Spleen (tissue), 13 donors: ENCODE measurements at places on chromosomes 7 and 10.

DNA sequence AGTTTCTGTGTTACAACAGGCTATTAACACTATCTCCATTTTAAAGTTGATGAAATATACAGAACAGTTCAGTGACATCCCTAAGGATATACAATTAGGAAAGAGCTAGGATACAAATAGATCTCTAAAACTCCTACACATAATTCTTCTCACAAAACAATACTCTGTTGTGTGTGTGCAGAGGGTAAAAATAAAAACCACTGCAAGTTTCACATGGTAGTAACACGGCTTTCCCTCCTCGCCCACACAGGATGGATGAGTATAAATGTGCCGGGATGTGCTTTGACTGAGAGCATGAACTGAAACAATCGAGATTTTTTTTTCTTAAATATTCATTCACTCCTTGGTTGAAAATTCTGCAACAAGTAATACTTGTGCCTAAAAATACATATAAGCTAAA lies 131.5 kb upstream of the C1QL3 start:
- no peaks in the 10 kb centered on the region for H3K36me3 ChIP-seq
- H3K27me3 ChIP-seq, result no peaks in the 10 kb centered on the region
- H3K27ac ChIP-seq, result no peak overlapping the region
- H3K4me3 ChIP-seq, result no peak overlapping the region
- H3K4me1 ChIP-seq, result no peaks in the 10 kb centered on the region

- no peaks in the 10 kb centered on the region for H3K4me1 ChIP-seq
- no peaks in the 10 kb centered on the region for H3K36me3 ChIP-seq
- no peak overlapping the region for H3K4me3 ChIP-seq
- no peaks in the 10 kb centered on the region for H3K27me3 ChIP-seq
- DNase-seq, result no peak
- no peak overlapping the region for H3K27ac ChIP-seq
Measured at GRCh38 chr10:77228559-77228958, 409.0 kb downstream of the KCNMA1 start.

DNA sequence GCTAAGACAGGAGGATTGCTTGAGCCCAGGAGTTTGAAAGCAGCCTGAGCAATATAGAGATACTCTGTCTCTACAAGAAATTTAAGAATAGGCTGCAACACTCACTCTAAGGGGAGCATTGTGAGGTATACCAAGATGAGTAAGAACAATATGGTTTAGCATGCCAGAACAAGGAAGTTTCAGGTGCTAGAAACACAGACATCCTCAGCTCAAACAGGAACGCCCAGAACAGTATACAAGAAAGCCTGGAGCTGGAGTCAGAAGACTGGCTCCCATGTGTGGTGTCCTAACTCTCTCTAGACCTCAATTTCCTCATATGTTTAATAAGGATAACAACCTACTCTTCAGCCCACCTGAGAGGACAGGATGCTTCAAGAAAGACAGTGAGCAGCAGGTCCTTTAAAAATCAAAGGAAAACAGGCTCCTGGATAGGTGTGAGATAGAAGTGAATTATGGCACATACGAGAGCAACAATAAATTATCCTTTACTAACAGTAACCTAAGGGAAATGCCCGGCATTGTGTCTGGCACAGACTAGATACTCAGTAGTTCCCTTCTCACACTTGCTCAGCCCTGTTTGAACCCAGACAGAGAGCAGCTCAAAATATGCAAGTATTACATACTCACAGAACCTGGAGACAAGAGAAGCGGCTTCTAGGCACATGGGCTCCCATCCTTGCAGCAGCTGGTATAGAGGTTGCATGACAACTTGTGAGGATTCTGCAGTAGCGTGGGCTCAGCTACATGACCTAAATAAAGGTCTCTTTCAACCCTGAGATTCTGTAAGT lies 45.4 kb downstream of the KAT6B start:
- H3K27me3 ChIP-seq, result no peaks in the 10 kb centered on the region
- no peak for DNase-seq
- H3K27ac ChIP-seq, result no peak overlapping the region
- H3K4me3 ChIP-seq, result no peak overlapping the region
- H3K4me1 ChIP-seq, result no peaks in the 10 kb centered on the region

DNA sequence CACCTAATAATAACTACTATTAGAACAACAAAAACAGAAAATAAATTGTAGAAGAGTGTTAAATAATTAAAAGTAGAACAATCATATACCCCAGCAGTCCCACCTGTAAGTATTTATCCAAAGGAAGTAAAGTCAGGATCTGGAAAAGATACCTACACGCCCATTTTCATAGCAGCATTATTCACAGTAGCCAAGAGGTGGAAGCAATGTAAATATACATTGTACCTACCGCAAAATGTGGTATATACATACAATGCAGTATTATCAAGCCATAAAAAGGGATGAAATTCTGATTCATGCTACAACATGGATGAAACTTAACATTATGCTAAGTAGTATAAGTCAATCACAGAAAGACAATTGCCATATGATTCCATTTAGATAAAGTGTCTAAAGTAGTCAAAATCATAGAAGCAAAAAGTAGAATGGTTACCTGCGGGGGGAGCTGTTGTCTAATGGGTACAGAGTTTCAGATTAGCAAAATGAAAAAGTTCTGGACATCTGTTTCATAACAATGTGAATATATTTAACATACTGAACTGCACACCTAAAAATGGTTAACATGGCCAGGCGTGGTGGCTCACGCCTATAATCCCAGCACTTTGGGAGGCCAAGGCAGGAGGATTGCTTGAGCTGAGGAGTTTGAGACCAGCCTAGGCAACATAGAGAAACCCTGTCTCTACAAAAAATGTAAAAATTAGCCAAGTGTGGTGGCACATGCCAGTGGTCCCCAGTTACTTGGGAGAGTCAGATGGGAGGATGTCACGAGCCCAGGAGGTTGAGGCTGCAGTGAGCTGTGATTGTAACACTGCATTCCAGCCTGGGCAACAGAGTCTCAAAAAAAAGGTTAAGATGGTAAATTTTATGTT lies 6.0 kb upstream of the TMED4 start:
- H3K4me1 ChIP-seq, result no peaks in the 10 kb centered on the region
- H3K27ac ChIP-seq, result no peak overlapping the region
- DNase-seq, result no peak
- H3K4me3 ChIP-seq, result no peak overlapping the region
- H3K36me3 ChIP-seq, result no peaks in the 10 kb centered on the region

DNA sequence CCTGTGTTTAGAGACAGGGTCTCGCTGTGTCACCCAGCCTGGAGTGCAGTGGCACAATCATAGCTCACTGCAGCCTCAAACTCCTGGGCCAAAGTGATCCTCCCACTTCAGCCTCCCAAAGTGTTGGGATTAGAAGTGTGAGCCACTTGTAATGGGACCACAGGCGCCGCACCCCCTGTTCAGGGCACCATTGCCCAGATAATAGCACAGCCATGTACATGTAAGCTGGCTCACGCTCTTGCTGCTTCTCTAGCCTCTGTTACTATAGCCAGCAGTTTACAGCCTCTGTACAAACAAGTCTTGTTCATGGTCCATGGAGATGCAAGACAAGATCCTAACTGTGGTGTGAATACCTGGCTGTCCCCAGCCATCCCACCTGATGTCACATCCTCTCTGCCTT lies 4.2 kb upstream of the MLXIPL start:
- no peak overlapping the region for H3K27ac ChIP-seq
- no peak for DNase-seq
- no peaks in the 10 kb centered on the region for H3K36me3 ChIP-seq

- no peak overlapping the region for H3K27ac ChIP-seq
- H3K4me1 ChIP-seq, result no peaks in the 10 kb centered on the region
- H3K4me3 ChIP-seq, result no peak overlapping the region
Measured at GRCh38 chr7:40301486-40302068, 166.8 kb downstream of the SUGCT start.

- no peaks in the 10 kb centered on the region for H3K4me1 ChIP-seq
- H3K27ac ChIP-seq, result no peak overlapping the region
- peak overlapping the region; percentile 32 for H3K4me3 ChIP-seq
Measured at GRCh38 chr7:121873289-121874194, 581 bp downstream of the PTPRZ1 start.

- H3K4me3 ChIP-seq, result no peak overlapping the region
- H3K4me1 ChIP-seq, result peaks cover 52% of the 10 kb centered on the region
- peaks cover 22% of the 10 kb centered on the region for H3K36me3 ChIP-seq
- H3K27ac ChIP-seq, result no peak overlapping the region
Measured at GRCh38 chr10:44971935-44972757, 6.5 kb downstream of the DEPP1 start.

DNA sequence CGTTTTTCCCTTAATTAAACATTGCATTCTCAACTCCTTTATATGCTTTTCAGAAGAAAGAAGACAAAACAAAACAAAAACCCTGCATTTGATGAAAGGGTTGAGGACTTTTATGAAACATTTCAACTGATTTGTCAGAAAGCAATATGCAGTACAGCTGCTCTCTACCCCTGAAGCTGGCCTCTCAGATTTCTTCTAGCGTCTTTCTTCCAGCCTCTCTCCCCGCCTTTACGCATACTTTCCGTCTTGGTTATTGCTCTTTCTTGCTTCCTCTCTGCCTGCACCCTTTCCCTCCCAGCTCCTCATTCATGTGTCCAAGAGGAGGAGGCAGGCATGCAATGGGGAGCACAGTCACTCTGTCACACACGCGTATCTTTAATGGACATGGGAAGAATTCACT lies 91.0 kb upstream of the COL1A2 start:
- no peaks in the 10 kb centered on the region for H3K4me1 ChIP-seq
- no peaks in the 10 kb centered on the region for H3K27me3 ChIP-seq
- H3K27ac ChIP-seq, result no peak overlapping the region
- H3K36me3 ChIP-seq, result no peaks in the 10 kb centered on the region
- no peak for DNase-seq

- no peak overlapping the region for H3K27ac ChIP-seq
- peaks cover 10% of the 10 kb centered on the region for H3K27me3 ChIP-seq
- H3K36me3 ChIP-seq, result no peaks in the 10 kb centered on the region
- no peak overlapping the region for H3K4me3 ChIP-seq
- DNase-seq, result peak; percentile 63
- no peaks in the 10 kb centered on the region for H3K4me1 ChIP-seq
Measured at GRCh38 chr10:5590816-5591215, 66.1 kb downstream of the CALML3 start.

DNA sequence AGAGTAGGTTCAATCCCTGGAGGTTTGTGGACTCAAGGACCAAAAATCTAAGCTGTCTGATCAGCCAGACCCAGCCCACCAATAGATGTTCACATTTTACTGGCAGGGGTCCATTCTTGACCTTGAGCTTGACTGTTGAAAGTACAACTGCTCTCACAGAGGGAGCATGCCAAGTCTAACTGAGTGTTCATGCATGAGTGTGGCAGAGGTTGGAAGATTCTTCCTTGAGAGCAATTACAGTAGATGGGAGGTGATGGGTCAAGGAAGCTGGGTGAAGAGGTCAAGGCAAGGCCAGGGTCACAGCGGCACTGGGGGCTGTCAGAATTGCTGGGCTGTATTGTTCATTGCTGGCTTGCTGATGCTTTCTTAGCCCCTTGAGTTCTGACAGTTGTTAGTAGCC lies 202.8 kb upstream of the SVIL start:
- no peak for DNase-seq
- no peaks in the 10 kb centered on the region for H3K36me3 ChIP-seq
- H3K4me3 ChIP-seq, result no peak overlapping the region

- no peaks in the 10 kb centered on the region for H3K36me3 ChIP-seq
- H3K27ac ChIP-seq, result peak overlapping the region; percentile 80
- H3K27me3 ChIP-seq, result no peaks in the 10 kb centered on the region
- peak overlapping the region; percentile 65 for H3K4me3 ChIP-seq
Measured at GRCh38 chr7:148987751-148988512, 40.4 kb downstream of the PDIA4 start.

DNA sequence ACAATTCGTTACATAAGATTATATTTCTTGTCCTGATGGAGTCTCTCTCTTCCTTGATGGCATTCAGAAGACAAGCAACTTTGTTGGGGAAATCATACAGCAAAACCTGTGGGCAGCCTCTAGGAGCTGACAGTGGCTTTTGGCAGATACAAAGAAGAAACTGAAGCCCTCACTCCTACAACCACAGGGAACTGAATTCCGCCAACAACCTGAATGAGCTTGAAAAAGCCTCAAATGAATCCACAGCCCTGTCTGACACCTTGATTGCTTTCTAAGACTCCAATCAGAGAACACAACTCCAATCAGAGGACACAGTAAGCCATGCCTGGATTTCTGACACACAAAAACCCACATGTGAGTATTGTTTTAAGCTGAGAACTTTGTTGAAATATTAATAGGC lies 576.8 kb upstream of the LRRTM3 start:
- H3K36me3 ChIP-seq, result no peaks in the 10 kb centered on the region
- H3K27me3 ChIP-seq, result no peaks in the 10 kb centered on the region
- H3K27ac ChIP-seq, result no peak overlapping the region
- no peak overlapping the region for H3K4me3 ChIP-seq

- DNase-seq, result no peak
- H3K4me1 ChIP-seq, result peaks cover 12% of the 10 kb centered on the region
Measured at GRCh38 chr7:16063221-16063620, 358.1 kb downstream of the CRPPA start.

- no peaks in the 10 kb centered on the region for H3K27me3 ChIP-seq
- H3K4me1 ChIP-seq, result no peaks in the 10 kb centered on the region
- no peak overlapping the region for H3K4me3 ChIP-seq
Measured at GRCh38 chr10:104104926-104105325, 17.0 kb upstream of the SFR1 start.

- H3K4me3 ChIP-seq, result no peak overlapping the region
- DNase-seq, result no peak
- H3K27ac ChIP-seq, result no peak overlapping the region
- no peaks in the 10 kb centered on the region for H3K27me3 ChIP-seq
- no peaks in the 10 kb centered on the region for H3K4me1 ChIP-seq
Measured at GRCh38 chr7:156487811-156488533, 152.6 kb upstream of the RNF32 start.

GRCh38 chr7:128131731-128132130 lies 100.5 kb upstream of the LRRC4 start:
- no peak overlapping the region for H3K4me3 ChIP-seq
- H3K27ac ChIP-seq, result no peak overlapping the region
- DNase-seq, result no peak
- H3K27me3 ChIP-seq, result peaks cover 20% of the 10 kb centered on the region

DNA sequence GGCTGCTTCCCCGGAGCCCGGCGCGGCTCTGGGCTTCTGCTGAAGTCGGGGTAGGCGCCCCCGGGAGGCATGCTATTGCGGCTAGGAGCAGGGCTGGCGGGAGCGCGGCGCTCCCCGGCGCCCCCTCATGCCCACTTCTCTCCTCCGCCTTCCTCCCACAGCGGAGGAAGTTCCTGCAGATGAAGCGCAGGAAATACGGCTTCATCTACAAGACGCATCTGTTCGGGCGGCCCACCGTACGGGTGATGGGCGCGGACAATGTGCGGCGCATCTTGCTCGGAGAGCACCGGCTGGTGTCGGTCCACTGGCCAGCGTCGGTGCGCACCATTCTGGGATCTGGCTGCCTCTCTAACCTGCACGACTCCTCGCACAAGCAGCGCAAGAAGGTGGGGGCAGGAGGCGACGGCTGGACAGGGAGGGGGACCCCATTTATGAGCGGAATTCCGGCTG lies 479 bp downstream of the CYP26A1 start:
- peaks cover 78% of the 10 kb centered on the region for H3K27me3 ChIP-seq
- H3K4me1 ChIP-seq, result peaks cover 53% of the 10 kb centered on the region
- H3K4me3 ChIP-seq, result peak overlapping the region; percentile 4
- H3K27ac ChIP-seq, result no peak overlapping the region
- DNase-seq, result no peak
